ENCODE measurements at places on chromosomes 6 and 20. TPM values are rescaled to one million over a fixed set of nuclear protein-coding genes. Genes with fewer than 3 reads are reported as not detected.

Gene C6orf58
- not detected for total RNA-seq

Gene FRK
- total RNA-seq = 1.3 TPM

Gene DPPA5
- total RNA-seq = not detected

Gene TNFAIP3
- total RNA-seq = 20.2 TPM

Gene TNXB
- 0.41 TPM for total RNA-seq

Gene TAF4
- 17.8 TPM for total RNA-seq

Gene MANEA
- total RNA-seq = 3.5 TPM

Gene POPDC3
- total RNA-seq = 24.4 TPM

Gene SEC23B
- 60.9 TPM for total RNA-seq

Gene C20orf144
- not detected for total RNA-seq

Gene SNPH
- total RNA-seq = 4.2 TPM

Gene TEAD3
- total RNA-seq = 7.9 TPM

Gene PSMA7
- 481 TPM for total RNA-seq

Gene PAX1
- not detected for total RNA-seq

Gene GJA1
- 57.3 TPM for total RNA-seq

Gene RBL1
- 10.7 TPM for total RNA-seq

Gene APOBEC2
- not detected for total RNA-seq
